ENCODE measurements at places on chromosomes 5 and 9. TPM values are rescaled to one million over a fixed set of nuclear protein-coding genes. Genes with fewer than 3 reads are reported as not detected.

GRCh38 chr9:928363-929042, 48.0 kb upstream of the DMRT3 start:
- peaks cover 37% of the 10 kb centered on the region for H3K27me3 ChIP-seq
- H3K27ac ChIP-seq: no peak overlapping the region
- H3K4me3 ChIP-seq: no peak overlapping the region
- H3K4me1 ChIP-seq: no peaks in the 10 kb centered on the region
- no peak for DNase-seq
- no peaks in the 10 kb centered on the region for H3K36me3 ChIP-seq

DNA sequence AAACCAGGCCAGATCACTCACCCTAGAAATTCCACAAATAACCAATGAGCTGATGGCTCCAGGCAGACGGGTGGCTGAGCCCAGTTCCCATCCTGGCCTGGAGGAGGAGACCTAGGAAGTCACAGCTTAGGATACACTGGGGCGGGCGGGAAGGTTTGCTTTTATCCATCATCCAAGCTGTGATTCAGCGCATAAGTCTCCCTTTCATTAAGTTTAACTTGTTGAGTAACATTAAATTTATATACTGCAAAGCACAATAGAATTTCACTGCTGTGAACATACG, 55.7 kb downstream of the THBS4 start:
- H3K4me3 ChIP-seq: no peak overlapping the region
- no peaks in the 10 kb centered on the region for H3K36me3 ChIP-seq
- DNase-seq: no peak

- H3K36me3 ChIP-seq: no peaks in the 10 kb centered on the region
- peaks cover 70% of the 10 kb centered on the region for H3K4me1 ChIP-seq
- no peak overlapping the region for H3K4me3 ChIP-seq
Observed at GRCh38 chr5:132059043-132059695, 1.3 kb upstream of the IL3 start.

GRCh38 chr5:95043234-95043633, 241.7 kb downstream of the MCTP1 start:
- no peak overlapping the region for H3K4me3 ChIP-seq
- DNase-seq: no peak
- H3K36me3 ChIP-seq: no peaks in the 10 kb centered on the region
- no peaks in the 10 kb centered on the region for H3K27me3 ChIP-seq
- no peak overlapping the region for H3K27ac ChIP-seq

The PCDHB4 gene
- not detected for total RNA-seq

Measured in activated T-cell treated with anti-CD3 and anti-CD28 coated beads, Interleukin-2, amount 50 U/mL, for 72 hours (primary cell).